Activated CD8-positive, alpha-beta memory T cell treated with anti-CD3 and anti-CD28 coated beads for 1 hour (primary cell): ENCODE measurements at places on chromosomes 4 and X.

DNA sequence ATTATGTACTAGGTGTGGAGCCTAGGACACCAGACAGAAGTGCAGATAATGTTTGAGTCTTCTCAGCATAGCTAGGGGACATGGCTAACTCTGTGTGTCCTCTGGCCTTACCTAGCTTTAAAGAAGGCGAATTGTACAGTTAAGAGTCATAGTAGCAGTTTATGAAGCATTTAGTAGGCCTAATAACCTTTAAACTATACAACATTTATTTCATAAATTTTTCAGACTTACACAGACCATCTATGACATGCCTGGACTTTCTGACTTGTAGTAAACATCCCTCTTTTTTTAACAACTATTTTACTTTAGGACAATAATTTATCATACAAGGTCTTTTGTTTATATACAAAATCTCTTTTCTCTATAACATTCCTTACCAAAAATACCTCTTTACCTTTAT, 37.4 kb downstream of the ETNPPL start:
- no peak for DNase-seq

- no peak for DNase-seq
These were observed 97.1 kb upstream of the BMPR1B start for GRCh38 chr4:94660614-94661013.

GRCh38 chrX:13620207-13620606, 32.7 kb upstream of the TCEANC start:
- no peak for DNase-seq

- no peak for DNase-seq
These were observed 99.2 kb upstream of the ARSJ start for GRCh38 chr4:114078636-114079035.

GRCh38 chrX:132442691-132443090, 46.1 kb downstream of the MBNL3 start:
- DNase-seq = no peak

- DNase-seq = no peak
These were observed 208.1 kb upstream of the EOLA2 start for GRCh38 chrX:150146271-150146896.

DNA sequence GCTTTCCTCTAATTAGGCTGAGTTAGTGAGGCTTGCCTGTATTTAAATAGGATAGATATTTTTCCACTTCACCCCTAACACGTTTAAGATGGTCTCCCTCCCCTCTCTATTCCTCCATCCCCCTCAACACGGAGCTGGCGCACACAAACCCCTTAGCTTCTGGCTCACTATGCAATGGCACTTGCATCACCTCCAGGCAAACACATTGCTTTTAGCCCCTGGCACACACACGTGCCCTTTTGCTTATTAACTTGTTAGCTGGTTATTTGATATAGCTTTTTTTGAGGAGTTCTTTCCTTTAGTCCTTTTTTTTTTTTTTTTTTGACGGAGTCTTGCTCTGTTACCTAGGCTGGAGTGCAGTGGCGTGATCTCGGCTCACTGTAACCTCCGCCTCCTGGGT, 94.3 kb downstream of the HDAC8 start:
- no peak for DNase-seq

DNA sequence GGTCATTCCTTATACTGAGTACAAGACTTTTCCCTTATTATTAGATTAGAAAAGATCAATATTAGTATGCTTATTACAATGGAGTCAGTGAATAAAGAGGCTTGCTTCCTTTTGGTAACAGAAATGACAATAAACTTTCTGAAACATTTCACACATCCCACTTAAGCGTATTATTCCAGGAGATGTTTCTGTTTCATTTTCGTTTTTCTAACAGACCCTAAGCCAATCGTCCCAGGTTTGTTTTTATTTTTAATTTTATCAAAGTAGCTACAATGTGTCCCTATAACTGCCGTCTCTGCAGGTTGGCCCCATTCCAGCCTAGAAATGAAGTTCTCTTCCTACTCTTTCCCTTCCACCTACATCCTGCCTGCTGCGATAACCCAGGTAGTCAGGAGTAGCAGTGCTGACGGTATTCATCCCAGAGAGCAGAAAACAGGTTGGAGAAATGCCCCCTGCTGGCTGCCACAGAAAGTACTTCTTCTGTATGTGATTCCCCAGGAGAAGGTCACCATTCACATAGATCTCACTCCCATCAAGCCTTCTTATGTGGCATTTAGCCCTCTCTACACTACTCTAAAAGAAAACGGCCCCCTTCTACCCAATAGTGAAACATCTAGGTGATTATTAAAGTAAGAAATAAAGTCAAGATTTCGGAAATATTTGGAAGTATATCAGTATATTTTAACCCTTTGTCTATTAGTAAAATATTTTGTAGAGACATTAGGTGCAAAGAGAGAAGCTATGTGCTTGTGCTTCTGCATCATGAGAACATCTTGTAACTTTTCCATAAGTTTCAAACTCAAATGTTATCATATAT, 40.4 kb downstream of the ENPEP start:
- peak; percentile 43 for DNase-seq

GRCh38 chr4:1200425-1201035, 28.1 kb upstream of the SPON2 start:
- DNase-seq = no peak

DNA sequence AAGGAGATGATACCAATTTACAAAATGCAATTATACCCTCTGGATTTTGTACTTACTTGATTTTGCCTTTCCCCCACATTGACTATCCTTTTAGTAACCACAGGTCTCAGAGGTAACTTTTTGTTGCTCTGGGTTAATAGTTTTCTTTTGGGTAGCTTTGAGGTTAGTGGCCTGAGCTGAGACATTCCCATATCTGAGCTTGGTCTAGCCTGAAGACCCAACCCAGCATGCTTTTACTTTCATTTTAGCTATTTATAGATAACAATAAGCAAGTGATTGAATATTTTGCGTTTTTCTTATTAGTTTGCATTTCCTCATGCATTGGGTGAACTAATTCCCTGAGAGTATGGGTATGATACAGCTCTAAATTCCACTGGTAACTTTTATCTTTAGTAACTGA, 11.8 kb downstream of the HTN1 start:
- no peak for DNase-seq

DNA sequence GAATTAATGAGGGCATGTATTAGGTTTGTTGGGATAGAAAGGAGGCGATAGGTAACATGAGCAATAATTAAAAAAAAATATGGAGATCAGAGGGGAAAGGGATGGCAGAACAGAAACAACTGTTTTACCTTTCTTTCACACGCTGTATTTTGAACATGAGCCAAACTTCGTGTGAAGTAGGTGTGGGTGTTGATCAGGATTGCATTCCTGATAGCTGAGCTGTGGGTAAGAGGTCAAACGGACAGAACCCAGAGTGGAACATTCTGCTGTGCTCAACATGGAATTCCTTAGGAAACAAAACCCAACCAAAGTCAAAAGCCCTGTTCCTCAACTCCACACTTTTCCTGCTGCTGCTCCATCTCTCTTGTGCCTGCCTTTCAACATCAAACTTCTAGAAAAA, 162.5 kb upstream of the CASK start:
- no peak for DNase-seq

DNA sequence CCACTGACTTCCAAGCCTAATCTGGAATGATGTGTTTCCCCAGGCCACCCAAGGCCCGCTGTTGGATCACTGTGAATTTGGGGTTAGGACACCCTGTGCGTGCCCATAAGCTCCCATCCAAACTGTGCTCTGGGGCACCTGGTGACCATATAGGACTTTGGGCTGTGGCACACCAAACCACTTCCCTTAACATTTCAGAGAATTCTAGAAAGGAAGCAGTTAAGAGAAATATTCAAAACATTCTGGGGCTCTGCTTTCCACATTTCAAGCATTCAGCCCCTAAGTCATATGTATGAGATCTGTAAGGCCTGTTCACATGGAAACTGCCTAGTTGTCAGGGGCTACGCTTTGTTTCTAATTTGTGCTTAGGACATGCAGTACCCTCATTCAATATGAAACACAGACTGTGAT, 14.4 kb downstream of the VGLL1 start:
- no peak for DNase-seq

DNA sequence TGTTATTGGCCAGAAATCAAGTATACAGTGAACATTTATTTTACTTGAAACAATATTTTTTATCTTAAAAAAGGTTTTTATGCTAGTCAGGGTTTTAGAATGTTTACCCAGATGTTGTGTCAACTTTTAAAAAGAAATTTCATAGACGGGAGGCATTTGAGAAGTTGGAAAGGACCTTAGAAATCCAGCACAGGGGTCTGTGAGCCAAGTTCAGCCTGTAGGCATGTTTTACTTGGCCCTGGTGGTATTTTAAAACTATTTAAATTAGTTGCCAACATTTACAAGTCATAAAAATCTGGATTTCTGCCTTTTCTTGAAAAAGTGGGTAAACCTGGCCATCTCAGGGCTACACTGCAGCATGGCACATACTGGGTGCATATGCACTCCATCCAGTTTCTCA, 25.5 kb upstream of the FHL1 start:
- DNase-seq = no peak

- DNase-seq = no peak
These were observed 1249.4 kb downstream of the ADGRL3 start for GRCh38 chr4:62449538-62449937.

GRCh38 chrX:11531226-11531625, 134.5 kb downstream of the ARHGAP6 start:
- no peak for DNase-seq

- no peak for DNase-seq
These were observed 164.9 kb downstream of the MAML3 start for GRCh38 chr4:139988863-139989765.

DNA sequence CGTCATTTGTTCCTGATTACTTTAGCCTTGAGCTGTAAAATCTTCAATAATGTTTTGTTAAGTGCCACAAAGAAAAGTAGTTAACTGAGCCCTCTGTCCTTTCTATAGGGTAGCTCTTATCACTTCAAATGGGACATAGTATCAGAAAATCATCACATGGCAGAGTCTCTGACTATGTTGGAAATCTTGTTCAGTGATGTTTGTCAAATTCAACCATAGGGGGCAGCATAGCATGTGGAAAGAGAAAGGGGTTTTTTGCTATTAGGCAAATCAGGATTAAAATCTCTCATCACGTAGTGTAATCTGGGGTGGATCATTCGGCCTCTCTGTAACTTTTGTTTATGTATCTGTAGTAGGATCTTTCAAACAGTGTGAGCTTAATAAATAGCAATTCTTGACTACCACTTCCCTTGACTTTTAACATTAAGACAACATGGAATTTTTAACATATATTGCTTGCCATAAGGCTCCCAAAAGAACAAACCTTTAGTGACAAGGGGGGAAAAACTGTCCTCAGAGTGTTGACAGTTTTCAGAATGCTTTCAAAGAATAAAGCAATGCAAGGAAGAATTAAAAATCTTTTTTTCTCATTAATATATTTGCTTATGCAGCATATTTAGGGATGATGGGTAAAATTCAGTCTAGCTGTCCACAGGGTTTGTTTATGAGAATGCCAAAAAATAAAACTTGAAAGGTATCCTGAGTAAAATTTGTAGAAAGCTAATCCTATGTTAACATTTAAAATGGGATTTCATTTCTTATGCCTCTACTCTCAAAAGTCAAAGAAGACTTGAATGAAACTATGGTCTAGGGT, 127.2 kb downstream of the FBXW7 start:
- no peak for DNase-seq

- no peak for DNase-seq
These were observed 897.0 kb downstream of the ARAP2 start for GRCh38 chr4:35347276-35347675.

- DNase-seq = peak; percentile 24
These were observed 82.2 kb downstream of the MAML3 start for GRCh38 chr4:140071806-140072205.

DNA sequence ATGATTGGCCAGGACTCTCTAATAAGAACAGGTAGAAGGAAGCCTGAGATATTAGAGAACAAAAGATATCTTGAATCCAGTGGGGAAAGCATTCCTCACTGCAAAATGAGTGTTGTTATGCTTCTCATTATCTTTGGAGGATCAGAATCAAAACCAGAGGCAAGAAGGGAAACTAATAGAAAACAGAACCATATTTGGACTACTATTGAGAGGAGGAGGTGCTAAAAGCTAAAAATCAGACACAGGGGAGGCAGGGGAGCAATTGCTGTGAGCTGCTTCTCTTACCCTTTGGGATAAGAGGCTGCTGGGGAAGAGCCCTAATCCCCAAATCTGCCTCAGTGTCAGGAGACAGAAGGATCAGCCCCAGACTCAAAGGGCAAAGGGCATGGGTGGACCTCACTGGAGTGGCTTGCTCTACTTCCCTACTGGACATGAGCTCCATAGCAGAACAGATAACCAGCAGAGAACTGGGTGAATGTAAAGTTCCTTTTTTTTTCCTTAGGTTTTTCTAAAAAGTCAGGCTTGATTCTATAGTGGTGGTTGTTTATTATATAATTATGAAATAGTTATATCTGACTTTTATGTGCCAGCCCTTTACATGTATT, 60.1 kb downstream of the SEPTIN11 start:
- no peak for DNase-seq

GRCh38 chr4:44354172-44354571, 94.4 kb downstream of the KCTD8 start:
- no peak for DNase-seq
